Activated gamma-delta T cell treated with anti-CD3 and anti-CD28 coated beads, Interleukin-2, amount 50 U/mL, for 16 hours (primary cell): ENCODE measurements at places on chromosomes 16 and 17.
A peak's percentile ranks its signal among the peaks of the same experiment; 100 is the strongest.

DNA sequence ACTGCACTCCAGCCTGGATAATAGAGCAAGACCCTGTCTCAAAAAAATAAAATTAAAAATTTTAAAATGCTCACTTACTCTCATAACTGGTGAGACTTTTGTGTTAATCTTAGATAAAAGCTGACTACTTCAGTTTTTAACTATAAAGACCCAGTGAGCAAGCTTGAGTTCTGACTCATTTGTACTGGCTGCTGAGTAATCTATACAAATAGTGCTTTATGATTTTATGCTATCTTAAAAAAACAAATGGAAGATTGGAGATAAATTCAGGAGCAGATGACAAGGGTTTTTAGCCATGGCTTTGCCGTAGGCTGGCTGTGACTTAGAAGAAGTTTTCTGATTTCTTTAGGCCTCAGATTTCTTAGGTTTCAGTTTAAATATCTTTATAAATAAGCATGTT is 30.5 kb downstream of the SNTB2 start:
- no peak for DNase-seq

- DNase-seq = no peak
These were observed 3.0 kb downstream of the MRPL38 start for GRCh38 chr17:75901727-75902126.

GRCh38 chr17:7392696-7393612 is 1.4 kb downstream of the PLSCR3 start:
- DNase-seq = no peak

- no peak for DNase-seq
These were observed 9.5 kb downstream of the ABCA9 start for GRCh38 chr17:69050999-69051775.

DNA sequence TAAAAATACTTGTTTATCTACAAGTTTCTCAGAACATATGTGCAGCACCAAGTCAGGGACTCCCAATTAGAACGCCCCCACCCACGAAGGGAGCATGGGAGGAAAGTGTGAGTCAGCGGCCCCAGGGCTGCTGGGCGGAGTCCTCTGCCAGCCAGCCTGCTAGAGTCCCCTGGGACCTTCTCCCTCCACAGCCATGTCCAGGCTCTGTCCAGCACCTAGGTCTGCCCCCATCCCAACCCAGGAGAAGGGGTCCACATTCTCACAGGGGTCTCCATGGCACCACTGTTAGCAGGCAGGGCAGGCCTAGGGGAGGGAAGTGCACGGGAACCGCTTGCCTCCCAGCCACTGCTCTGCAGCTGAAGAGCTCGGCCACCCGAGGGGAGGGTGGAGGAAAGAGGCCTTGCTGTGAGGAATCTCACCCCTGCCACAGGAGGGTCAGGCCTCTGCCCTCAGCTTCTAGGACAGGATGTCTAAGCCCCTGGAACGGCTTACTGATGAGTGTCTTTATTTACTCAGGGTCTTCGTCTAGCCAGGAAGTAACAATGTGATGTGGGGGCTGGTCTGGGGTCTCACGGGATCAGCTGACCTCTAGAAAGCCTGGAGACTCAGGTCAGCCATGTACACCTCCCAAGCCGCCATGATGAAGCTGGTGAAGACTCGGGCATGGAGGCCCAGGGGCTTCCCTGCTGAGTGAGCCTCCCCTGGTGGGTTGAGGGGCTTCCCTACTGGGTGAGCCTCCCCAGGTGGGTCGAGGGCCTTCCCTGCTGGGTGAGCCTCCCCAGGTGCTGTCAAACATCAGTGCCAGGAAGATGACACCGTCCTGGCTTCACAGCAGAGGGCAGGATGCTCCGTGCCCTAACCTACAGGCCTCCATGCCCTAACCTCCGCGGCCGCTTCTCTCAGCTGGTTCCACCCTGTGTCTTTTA is 190.3 kb downstream of the RBFOX3 start:
- no peak for DNase-seq

GRCh38 chr17:67478401-67479041 is 101.4 kb downstream of the PITPNC1 start:
- DNase-seq = no peak

- peak; percentile 54 for DNase-seq
These were observed 2.4 kb downstream of the SKAP1 start for GRCh38 chr17:48427598-48427997.

- no peak for DNase-seq
These were observed 23.9 kb downstream of the GPR139 start for GRCh38 chr16:20049831-20050230.

DNA sequence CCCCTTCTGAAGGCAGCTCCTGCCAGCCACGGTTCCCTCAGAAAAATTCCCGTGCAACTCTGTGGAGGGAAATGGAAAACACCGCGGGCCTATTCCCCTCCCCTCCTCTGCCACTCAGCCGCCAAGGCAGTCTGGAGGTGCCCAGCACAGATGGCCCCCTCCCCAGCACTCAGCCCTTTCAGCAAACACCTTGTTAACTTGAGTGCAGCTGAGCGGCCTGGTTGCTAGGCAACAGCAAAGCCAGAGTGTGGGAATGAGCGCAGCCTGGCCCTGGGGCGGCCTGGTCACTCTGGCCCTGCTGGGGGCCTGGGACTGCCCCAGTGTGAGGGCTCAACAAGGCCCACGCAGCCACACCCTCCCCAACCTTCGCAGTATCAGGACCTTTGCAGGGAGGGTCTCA is 32.8 kb downstream of the CACNA1G start:
- DNase-seq = no peak
